ENCODE measurements at places on chromosomes 1 and 21.

DNA sequence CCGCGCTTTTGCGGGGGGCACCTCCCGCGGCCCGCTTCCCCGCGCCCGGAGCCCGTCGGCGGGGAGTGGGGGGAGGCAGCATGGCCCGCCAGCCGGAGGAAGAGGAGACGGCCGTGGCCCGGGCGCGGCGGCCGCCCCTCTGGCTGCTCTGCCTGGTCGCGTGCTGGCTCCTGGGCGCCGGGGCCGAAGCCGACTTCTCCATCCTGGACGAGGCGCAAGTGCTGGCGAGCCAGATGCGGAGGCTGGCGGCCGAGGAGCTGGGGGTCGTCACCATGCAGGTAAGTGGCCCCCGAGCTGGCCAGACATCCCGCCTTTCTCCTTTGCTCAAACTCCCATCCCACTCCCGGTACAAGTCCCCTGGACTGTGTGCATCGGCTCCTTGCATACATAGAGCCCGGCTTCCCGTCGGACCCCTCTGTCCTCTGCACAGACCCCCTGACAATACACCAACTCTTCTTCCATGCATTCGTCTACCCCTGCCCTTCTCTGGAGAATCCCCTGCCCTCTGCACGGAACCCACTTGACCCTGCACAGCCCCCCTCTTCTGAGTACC is 812 bp downstream of the CACHD1 start:
- no peak for DNase-seq

DNA sequence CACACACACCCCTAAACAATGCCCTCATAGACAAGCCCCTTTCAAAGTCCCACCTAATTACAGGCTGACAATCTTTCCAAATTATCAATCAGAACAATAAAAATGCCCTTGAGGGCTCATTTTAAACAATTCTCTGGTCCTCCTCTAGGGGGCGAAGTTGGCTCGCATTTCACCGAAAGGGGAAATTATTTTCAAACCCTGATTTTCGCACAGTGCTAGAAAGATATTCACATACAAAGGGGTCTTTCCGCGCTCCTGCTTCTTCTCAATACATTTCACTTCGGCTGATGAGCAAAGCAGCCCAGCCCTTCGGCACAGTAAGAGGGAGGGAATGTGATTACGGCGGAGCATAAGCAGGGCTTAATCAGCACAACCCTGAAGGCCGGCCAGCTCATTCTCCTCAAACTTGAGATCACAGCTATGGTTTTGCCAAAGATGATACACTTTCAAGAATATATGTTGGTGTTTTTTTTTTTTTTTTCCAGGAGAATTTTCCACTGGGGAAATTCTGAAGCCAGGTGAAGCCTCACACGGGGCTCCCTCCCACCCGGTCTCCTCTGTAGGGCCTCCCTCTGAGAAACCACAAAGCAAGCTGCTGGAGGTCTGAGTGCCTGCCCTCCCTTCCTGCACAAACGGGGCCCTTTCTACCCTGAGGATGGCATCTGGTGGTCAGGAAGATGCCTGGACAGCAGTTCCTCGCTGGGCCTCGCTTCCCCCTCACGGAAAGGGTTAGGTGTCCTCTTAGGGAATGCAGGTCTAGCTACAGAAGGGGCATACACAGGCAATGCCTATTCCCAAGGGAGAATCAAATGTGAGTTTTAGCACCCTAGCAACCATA is 66.9 kb downstream of the GNG12 start:
- DNase-seq, result no peak

DNA sequence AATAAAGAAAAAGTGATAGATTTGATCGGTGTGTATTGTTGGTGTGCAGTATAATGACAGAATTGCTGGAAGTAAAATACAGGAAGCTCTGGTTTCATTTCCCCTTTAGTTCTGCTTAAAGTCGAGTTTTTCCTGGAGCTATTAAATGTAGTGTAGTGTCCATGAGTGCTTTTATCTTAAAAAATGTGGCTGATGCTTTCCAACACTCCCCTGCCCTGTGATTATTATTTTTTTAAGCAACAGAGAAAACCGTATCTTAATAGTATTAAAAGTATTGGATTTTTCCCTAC is 1.1 kb downstream of the LGALS8 start:
- DNase-seq, result no peak

DNA sequence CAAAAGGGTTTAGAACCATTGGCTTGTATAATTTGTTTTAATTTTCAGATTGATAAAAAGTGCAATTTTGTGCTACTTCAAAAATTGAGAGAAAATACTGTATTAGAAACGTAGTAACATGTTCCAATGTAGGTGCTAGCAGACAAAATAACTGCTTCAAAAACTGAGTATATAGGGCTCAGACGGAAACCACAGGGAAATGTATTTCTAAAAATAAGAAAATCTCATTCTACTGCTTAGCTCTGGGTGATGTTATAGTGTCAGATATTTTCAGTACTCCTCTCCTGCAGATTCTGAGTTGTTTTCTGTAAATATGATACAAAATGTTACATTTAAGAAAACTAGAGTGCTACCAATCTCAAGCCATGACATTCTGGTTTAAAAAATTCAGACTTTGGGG is 55.4 kb downstream of the KCNK2 start:
- DNase-seq, result no peak

GRCh38 chr1:43558346-43558841 is 27.7 kb downstream of the PTPRF start:
- DNase-seq, result no peak

DNA sequence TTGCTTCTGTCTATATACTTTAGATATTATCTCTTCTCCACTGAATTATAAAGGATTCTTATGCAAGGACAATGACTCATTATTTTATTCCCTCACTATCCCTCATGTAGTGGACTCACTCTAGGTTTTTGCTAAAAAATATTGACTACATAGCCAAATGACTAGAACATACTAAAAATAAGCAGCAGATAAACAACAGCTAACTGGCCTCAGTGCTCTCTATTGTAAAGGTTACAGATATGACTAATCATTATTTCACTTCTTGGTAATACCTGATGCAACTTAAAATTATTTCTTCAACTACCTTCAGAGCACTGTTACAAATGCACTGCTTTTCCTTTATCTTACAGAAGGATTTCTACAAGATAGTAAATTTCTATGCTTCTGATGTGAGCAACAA is 147.6 kb upstream of the DEPDC1 start:
- no peak for DNase-seq

GRCh38 chr21:35202431-35202830 is 153.3 kb upstream of the RUNX1 start:
- DNase-seq, result no peak

- DNase-seq, result no peak
Measured at GRCh38 chr21:35663856-35664606, 396.3 kb downstream of the SETD4 start.

GRCh38 chr1:230130172-230130944 is 63.3 kb downstream of the GALNT2 start:
- DNase-seq, result no peak

DNA sequence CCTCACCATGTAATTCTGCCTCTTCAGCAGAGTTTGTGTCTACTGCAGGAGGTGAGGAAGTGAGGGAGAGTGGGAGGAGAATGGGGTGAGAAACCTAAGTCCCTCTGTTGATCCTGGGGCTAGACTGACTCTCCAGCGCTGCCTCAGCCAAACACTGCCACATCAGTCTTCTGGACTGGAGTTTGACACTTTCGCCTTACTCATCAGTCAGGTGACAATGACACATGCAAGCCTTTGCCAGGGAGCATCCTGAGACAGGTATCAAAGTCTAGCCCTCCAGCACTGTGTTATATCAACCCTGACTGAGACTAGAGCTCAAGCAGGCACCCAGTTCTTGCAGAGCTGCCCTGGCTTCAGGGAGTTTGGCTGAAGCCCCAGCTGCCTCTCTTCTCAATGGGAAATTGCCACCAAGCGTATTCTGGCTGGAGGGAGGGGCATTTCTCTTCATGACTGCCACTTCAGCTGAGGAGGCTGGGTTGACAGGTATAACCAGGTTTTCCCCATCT is 33.3 kb upstream of the SUCO start:
- DNase-seq, result no peak

DNA sequence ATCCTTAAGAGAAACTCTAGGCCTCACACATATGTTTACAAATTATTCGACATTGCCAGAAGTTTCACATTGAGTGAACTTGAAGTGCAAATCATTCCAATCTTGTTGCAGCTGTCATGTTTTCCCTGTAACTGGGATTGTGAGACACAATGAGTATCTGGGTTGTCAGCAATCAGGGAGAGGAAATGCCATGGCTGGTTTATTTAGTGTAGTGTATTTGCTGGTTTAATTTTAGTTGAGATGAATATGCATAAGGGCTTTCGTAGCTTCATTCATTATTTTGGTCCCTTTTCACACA is 54.2 kb upstream of the USP1 start:
- DNase-seq, result no peak

DNA sequence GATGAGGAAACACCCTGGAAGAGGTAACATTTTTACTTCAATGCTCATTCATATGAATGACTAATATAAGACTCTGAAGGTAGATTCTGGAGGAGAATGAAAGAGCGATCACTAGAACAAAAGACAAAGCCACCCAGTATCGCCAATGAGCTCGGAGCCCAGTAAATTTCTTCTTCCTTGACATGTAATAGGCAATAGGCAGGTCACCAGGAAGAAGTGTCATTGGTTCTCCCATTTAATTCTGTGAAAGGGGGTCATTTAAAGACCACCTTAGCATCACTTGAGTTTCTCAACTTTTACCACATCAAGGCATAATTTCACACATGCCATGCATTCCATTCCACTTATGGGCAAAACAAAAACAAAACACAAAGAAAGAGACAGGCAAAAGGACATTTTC is 7.9 kb downstream of the TNFSF18 start:
- no peak for DNase-seq

DNA sequence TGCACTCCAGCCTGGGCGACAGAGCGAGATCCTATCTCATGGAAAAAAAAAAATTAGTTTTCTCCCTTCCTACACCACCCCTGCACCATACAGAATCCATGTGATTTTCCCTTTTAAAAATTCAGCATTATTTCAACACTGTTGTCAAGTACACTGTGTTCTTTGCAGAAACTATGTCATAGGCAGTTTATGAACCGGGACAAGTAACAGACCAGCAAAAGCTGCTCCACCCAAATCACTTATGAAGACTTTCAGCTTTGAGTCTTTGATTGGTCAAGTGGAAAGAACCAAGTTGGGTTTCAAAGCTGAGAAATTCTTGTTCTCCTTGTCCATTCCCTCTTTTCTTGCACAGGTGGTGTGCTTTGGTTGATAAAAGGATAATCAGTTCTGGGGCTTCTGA is 173.0 kb downstream of the CDC7 start:
- DNase-seq, result no peak

GRCh38 chr1:163673759-163674151 is 352.0 kb downstream of the NUF2 start:
- no peak for DNase-seq

DNA sequence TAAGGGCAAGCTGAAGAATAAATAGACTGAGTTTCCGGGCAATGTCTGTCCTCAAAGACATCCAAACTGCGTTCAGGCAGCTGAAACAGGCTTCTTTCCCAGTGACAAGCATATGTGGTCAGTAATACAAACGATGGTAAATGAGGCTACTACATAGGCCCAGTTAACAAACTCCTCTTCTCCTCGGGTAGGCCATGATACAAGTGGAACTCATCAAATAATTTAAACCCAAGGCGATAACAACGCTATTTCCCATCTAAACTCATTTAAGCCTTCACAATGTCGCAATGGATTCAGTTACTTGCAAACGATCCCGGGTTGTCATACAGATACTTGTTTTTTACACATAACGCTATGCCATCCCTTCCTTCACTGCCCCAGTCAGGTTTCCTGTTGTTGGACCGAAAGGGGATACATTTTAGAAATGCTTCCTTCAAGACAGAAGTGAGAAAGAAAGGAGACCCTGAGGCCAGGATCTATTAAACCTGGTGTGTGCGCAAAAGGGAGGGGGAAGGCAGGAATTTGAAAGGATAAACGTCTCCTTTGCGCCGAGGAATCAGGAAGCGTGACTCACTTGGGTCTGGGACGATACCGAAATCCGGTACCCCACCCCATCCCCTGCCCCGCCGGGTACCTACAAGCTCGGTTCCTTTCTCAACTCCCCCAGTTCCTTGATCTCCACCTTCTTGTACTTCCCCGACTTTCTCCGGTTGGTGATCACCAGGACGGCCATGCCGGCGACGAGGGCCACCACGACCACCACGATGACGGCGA is 1.3 kb downstream of the TACSTD2 start:
- DNase-seq, result no peak

GRCh38 chr1:152926091-152926490 is 17.7 kb downstream of the IVL start:
- DNase-seq, result no peak

GRCh38 chr1:60903591-60903990 is 178.8 kb upstream of the NFIA start:
- DNase-seq, result no peak

DNA sequence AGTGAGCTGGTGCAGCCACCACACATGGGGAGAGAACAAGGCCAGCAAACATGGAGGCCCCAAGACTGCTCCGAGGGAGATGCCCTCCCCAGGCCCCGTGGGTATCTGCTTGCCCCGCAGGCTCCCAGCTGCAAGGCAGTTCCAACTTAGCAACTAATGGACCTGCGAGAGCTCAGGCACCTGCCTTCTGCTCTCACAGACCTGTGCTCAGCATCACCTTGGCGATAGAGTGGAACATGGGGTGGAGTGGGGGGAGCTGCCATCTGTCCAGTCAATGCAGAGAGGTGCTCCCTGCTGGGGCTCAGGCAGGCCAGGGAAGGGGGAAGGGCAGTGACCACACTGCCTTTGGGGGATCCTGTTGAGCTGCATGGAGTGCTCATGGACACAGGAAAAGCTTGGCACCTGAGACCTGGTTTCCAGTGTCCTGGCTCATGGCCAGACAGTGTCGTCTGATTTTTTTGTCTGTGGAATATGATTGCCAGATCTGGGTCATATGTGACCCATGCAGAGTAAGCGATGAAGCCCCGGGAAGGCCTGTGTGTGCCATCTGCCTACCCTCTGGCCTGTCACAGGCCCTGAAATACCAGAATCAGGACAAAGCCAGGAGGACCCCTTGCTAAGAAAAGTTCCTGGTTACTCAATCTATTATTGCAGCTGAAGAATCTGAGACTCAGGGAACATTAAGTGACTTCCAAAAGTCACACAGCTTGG is 39.9 kb upstream of the TENT5C start:
- DNase-seq, result peak; percentile 80

DNA sequence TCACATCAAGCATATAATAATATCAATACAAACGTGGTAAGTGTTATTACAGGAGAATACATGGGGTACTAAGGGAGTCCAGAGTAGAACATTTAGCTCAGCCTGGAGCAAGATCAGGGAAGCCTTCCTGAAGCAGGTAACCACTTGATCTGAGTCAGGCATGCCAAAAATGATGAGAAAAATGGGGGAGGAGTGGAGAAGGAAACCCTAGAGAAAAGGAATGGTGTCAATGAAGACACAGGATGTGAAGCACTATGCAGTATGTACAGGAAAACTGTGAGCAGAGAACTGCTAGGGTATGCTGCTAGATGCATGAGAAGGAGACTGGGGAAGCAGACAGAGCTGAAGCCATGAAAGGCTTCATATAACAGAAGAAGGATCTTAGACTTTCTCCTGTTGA is 84.7 kb downstream of the NOTCH2 start:
- DNase-seq, result no peak

DNA sequence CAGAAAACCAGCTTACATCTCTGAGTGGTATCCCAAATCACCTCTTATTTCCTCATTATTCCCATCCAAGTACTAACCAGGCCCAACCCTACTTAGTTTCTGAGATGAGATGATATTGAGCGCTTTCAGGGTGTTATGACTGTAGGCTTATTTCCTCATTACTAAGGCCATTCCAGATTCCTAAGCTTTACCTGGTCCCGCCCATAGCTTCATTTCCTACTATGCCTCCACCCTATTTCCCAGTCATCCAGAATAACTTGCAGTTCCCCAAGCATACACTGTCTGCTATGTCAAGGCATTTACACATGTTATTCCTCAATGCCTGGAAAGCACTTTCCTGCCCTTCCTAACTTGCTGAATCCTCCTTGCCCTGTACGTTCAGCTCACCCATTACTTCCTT is 79.3 kb upstream of the SPAG17 start:
- no peak for DNase-seq

Measured in vagina (tissue), 2 donors.